Trophoblast cell (in vitro differentiated cells and primary cell): ENCODE measurements at places on chromosomes 2 and 18.

- peak; percentile 87 for DNase-seq
Observed at GRCh38 chr18:58223717-58224424, 179.8 kb downstream of the NEDD4L start.

DNA sequence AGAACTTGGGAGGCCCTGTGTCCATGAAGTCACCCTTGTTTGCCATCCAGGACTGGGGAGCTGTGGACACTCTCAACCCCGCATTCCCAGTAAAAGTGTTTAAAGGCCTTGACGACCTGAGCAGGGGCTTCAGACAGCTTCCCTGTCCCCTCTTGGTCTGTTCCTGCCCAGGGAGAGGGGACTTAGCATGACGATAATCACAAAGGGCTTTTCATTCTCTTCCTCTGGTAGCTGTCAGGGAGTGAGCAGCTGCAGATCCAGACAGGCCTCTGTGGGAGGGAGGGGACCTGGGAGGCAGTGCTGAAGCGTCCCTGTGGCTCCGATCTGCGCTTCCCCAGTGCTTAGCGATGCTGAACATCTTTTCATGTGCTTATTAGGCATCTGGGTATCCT lies 77.8 kb upstream of the HS6ST1 start:
- peak; percentile 46 for DNase-seq

DNA sequence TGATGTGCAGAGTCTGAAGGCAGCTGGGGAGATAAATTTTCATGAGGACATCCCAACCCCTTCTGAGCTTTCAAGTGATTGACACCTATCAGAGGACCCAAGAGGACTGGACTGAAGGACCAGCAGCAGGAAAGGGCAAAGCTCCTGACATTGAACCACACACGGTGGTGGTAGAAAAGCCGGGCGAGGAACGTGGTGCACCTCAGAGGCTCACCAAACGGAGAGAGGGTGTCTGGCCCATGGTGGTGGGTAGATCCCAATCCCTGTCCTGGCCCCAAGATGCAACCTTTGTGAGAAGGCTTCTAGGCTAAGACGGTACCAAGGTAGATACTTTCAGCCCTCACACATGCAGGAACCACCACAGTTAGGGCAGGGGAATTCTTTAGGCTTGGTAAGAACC lies 52.1 kb downstream of the FRZB start:
- DNase-seq, result no peak

DNA sequence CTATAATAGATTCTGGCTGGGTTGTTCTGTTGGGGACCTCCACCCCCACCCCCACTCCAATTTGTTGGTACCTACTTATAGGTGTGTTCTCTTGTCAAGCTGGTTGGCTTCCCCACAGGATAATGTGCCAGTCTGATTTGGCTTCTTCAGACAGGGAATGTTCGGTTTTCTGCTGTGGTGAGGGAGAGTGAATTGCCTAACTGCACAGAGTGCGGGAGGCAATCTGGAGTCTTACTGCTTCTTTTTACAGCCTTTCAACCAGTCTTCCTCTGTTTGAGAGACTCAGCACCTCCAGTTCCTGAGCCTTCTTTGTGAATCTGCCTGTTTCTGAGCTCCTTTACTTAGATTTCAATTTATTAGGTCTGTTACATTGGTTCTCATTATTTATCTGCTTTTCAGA lies 27.4 kb upstream of the SNORC start:
- DNase-seq, result no peak

GRCh38 chr2:152431370-152432098 lies 96.6 kb downstream of the FMNL2 start:
- no peak for DNase-seq

DNA sequence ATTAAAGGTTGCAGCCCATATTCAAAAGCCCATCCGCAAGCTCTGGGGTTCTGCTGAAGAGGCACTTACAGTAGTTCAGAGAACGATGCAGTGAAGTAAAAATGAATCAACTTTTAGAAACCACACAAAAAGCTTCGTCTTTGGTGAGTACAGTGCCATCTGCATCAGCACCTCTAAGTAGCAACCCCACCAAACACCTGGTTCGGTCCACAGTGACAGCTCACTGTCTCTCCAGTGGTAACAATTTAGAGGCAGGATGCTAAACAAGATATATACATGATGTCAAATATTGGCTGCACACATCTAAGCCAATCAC lies 275.4 kb upstream of the TCF4 start:
- DNase-seq, result no peak

DNA sequence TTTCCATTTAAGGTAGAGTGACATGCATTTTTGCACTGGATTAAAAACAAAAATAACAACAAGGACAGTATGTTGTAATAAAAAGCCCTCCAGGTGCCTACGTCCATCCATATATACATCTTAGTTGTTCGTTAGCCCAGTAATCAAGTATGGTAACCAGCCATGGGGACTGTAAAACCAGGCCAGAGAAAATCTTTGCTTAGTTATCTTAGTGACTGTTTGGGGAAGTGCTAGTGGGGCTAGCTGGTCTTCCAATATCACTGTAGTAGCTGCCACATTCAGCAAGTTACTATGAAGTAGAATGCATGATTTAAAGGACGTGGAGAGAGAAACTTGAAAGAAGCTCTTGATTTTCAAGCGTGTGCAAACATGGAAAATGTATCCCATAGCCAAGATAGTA lies 95.9 kb upstream of the STON1 start:
- no peak for DNase-seq

DNA sequence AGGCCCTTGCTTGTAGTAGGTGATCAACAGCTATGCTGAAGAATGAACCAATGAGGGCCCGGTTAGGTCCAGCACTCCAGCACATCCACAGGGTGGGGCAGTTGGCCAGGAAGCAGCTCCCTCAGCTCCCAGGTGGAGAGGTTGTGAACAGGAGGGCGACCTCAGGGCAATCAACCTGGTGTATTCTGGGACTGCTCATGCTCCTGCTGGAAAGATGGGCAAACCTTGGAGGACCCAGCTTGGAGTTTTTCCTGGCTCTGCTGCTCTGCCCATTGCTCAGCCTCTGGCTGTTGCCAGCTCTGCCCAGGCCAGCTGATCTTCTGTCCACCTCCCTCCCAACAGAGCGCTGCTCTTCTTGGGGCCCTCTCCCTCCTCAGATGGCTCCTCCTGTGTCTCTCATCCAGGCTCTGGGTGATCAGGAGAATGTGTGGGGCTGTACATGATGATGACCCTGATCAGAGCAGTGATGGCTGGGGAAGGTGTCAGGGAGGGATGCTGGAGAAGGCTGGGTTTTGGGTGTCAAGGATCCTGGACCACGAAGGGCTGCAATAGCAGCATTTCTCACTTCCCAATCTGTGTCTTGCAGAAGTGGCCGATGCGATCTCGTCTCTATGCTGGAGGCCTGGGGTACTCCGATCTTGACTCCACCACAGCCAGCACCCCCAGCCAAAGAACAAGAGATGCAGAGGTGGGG lies 3.4 kb downstream of the TCF23 start:
- DNase-seq, result no peak

DNA sequence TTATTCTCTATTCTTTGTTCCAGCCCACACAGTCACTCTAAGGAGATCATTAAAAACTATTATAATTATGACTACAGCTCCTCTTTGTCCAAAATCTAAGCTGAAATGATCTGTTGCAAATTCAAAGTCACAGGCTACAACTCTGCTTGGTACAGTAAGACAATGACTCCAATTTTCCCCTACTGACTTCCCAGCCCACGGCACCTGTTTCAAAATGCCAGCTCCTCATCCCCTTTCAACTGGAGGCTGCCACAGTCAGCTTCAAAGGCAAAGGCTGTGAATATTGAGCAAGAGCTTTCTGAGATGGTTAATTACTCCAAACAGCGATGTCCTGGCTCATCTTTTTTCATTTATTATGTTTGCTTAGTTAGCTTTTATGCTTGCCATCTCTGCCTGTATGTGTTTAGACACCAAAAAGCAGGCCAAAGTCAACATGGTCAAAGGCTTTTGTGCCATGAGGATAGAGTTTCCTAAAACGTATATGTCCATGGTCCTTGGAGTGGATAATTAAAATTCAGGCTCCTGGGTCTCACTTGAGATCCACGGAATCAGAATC lies 141.1 kb downstream of the DOCK10 start:
- no peak for DNase-seq

GRCh38 chr2:128003463-128003862 lies 24.4 kb downstream of the SAP130 start:
- no peak for DNase-seq

- DNase-seq, result no peak
Observed at GRCh38 chr18:21313576-21313975, 71.5 kb downstream of the GREB1L start.

- no peak for DNase-seq
Observed at GRCh38 chr2:159559034-159559433, 57.3 kb downstream of the BAZ2B start.

DNA sequence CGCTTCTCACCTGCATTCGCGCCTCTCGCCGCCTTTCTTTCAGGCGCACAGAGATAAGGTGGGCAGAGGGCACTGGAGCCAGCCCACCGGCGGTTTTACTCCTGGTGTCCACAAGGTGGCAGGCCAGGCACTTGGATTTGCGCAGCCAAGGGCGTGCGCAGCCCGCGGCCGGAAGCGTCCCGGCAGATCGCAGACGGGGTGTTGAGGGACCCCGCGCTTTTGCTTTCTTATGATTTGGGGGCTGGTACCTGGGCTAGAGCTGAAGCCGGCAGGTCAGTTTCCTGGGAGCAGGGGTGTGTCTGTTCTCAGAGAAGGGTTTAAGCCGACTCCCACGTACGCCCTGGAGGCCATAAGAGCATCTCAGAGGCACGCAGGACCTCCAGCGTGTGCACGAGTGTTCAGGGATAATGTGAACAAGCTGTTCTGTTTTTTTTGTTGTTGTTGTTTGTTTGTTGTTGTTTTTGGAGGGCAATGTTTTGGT lies 305.6 kb upstream of the CXCR4 start:
- peak; percentile 56 for DNase-seq

- no peak for DNase-seq
Observed at GRCh38 chr2:49973917-49974368, 819.6 kb upstream of the FSHR start.

- no peak for DNase-seq
Observed at GRCh38 chr2:60565472-60565871, 12.0 kb upstream of the BCL11A start.

DNA sequence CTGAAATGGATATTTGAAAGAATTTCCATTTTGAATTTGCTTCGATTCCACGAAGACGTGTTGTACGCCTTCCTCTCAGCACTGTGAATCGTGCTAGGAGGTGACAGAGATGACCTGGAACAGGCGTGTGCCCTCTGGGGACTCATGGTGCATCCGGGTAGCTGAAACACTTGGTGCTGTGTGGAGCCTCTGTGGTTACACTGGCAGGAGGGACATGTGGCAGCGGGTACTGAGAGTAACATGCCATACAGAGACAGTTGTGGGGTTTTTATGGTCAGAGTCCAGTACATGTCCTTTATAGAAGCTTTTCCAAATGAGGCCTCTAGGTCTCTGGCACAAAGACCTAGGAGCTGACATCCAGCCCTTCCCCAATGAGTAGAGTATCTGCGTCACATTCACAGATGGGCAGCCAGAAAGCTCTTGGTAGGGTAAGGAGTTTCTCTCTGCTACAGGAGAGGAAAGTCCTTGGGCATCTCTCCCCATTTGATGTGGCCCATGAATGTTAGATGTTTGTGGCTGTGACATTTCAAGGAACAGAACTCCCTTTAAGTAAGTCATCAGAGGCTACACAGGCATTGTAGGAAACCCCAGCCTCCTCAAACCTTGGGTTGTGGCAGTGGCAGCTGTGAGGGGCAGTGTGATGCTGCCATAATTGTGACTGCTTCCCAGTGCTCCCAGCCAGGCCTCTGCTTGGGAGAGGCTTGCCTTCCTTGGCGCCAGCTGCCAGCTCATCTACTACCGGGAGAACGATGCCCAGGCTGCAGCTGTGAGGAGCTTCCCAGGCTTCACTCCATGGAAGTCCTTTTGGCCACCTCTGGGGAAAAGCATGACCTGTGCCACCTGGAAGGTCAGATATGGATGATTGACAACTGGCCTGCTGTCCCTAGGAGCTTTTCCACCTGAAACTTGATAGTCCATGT lies 80.6 kb downstream of the ACOXL start:
- no peak for DNase-seq

GRCh38 chr2:216535454-216535995 lies 36.9 kb downstream of the RPL37A start:
- peak; percentile 19 for DNase-seq

DNA sequence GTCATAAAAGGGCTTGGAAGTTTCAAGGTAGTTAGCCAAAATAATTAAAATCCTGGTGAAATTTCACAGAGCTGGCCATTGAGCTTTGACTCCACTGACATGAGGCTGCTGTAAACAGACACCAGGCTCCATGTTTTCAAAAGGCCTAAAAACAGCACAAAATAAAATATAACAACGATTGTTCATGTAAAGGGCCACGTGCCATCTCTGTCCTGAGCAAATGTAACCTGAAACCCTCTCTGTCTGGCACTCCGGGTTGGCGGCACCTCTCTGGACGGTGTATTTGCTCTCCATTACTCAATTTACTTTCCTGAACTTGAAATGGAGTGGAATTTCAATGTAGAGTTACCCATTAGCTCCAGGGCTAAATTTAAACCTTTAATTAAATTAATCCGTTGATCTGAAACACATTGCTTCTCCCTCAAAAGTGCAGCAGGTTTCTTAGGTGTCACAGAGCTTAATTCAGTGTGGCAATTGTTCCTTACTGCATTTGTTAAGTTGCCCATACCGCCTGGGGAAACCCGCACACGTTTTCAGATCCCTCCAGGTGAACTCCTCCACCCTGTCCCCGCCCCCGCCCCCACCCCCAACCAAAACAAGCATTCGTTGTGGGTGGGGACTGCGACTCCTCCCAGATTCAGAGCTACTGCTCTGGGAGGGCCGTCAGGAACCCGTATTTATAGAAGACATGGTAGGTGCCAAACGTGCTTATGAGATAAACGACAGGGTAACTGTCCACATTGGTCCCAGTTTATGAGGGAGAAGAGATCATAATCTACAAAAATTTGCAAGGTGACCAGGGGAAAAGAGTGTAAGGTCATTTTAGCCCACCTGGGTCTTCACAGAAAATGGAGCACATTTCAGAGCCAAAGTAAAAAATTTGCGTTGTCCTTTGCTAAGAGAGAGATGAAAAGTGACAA lies 1.2 kb upstream of the CABLES1 start:
- peak; percentile 92 for DNase-seq

GRCh38 chr18:29259838-29260237 lies 1082.9 kb upstream of the CDH2 start:
- DNase-seq, result no peak

DNA sequence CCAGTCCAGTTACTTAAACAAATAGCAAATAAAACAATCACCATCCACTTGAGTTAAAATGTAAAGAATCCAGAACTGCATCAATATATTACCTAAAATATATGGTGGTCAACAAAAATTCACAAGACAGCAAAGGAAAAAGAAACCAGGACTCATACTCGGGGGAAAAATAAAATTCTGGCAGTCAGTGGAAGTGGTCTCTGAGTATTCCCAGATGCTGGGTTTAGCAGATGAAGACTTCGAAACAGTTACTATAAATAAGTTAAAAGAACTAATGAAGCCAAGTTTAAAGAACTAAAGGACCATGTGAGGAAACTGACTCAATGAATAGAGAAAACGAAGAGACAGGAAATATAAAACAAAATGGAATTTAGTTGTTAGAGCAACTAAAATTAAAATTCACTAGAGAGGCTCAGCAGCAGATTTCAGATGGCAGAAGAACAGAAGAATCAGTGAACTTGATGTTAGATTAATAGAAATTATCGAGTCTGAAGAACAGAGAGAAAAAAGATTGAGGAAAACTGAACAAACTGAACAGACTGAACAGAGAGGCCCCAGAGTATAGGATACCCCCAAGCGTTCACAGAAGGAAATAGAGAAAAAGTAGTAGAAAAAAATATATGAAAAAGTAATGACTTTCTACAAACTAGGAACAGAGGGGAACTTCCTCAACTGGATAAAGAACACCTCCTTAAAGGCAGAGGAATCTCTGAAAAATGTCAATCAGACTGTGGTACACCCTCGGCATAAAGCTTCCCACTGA lies 27.9 kb downstream of the MGAT4A start:
- no peak for DNase-seq

- DNase-seq, result no peak
Observed at GRCh38 chr2:67772216-67773170, 290.3 kb downstream of the C1D start.
